ENCODE measurements at places on chromosomes 3 and 15. TPM values are rescaled to one million over a fixed set of nuclear protein-coding genes. Genes with fewer than 3 reads are reported as not detected.

DNA sequence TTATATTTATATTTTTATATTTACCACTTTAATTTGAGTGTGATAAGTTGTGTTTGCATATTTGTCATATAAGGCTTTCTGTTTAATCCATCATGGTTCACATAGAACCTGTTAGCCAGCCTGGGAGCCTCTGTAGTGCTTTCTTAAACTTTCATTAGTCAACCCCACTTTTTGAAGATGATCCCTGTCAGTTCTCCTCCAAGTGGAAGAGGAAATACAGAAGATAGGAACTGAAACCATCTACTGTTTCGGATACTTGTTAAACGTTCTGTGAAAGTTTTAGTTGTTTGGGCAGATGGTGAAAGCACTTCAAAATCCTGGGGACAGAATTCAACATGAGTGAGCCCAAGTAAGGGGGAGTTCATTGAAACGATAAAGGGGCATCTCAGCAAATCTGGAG is 4.6 kb upstream of the SAMMSON start:
- no peaks in the 10 kb centered on the region for H3K36me3 ChIP-seq
- H3K4me3 ChIP-seq, result no peak overlapping the region
- H3K27me3 ChIP-seq, result peaks cover 3% of the 10 kb centered on the region
- DNase-seq, result no peak
- no peaks in the 10 kb centered on the region for H3K4me1 ChIP-seq
- H3K27ac ChIP-seq, result no peak overlapping the region

DNA sequence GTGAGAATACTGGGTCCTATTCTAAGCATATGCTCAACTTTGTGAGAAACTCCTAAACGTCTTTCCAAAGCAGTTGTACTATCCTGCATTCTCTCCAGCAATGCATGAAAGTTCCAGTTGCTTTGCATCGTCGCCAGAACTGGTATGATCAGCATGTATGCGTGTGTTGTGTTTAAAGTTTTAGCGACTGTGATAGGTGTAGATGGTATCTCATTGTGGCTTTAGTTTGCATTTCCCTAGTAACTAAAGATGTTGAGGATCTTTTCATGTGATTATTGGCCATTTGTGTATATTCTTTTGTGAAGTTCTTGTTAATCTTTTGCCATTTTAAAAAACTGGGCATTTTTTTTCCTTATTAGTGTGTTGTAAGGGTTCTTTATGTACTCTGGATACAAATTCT is 115.1 kb downstream of the SPATA16 start:
- no peak for DNase-seq
- no peaks in the 10 kb centered on the region for H3K27me3 ChIP-seq
- H3K36me3 ChIP-seq, result no peaks in the 10 kb centered on the region
- no peak overlapping the region for H3K27ac ChIP-seq

The CCDC13 gene
- 1.1 TPM for total RNA-seq

The CLDN11 gene
- total RNA-seq, result 3.0 TPM

The EPHB3 gene
- total RNA-seq, result 1.6 TPM

All from psoas muscle (tissue), 8 donors.